ENCODE measurements at places on chromosomes 7 and 10. TPM values are rescaled to one million over a fixed set of nuclear protein-coding genes. Genes with fewer than 3 reads are reported as not detected.

GBF1 gene
- 53.6 TPM for polyA plus RNA-seq

DNA sequence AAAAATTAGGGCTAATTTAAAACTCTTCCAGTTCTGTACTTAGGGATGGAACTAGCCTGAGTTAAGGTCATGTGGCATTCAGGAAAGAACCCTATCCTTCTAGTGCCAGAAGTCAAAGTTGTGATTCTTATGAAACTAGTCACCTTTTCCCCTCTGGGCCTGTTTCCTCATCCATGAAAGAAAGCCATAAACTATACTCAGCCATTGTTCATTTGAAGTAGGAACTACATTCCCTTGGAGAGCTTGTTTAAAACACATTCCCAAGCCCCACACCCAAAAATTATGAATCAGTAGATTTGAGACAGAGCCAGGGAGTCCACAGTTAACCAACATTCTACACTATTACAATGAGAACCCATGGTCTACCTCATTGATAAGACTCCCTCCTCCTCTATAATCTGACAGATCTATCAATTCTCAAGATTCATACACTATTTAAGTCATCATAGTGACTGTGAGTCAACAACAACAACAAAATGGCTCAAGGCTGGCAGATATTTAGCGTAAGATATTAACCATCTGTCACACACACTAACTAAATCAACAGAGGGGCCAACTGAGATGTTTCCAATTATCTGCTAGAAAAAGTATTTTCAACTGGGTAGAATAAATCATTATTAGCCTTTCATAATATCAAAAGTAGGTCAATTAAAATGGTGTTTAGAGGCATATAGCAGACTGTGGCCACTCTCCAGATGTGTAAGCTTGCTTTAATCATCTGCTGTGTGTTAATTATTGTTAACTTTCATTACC is 102.3 kb downstream of the SLC25A13 start:
- no peak for DNase-seq

- DNase-seq, result no peak
Measured at GRCh38 chr7:159048656-159049055, 96.0 kb downstream of the VIPR2 start.

- no peak for DNase-seq
Measured at GRCh38 chr10:44234483-44234875, 150.4 kb downstream of the CXCL12 start.

GRCh38 chr7:4430227-4430626 is 251.9 kb upstream of the FOXK1 start:
- DNase-seq, result no peak

Measured in renal pelvis (tissue), 12 donors.